Activated naive CD4-positive, alpha-beta T cell treated with Interleukin-2 at 50 U/mL for 16 hours (primary cell): ENCODE measurements at places on chromosomes 12 and 14.

GRCh38 chr12:9244894-9245293, 36.7 kb upstream of the PZP start:
- peak; percentile 76 for DNase-seq

GRCh38 chr14:20823859-20824258, 21.2 kb upstream of the RNASE1 start:
- DNase-seq = no peak

DNA sequence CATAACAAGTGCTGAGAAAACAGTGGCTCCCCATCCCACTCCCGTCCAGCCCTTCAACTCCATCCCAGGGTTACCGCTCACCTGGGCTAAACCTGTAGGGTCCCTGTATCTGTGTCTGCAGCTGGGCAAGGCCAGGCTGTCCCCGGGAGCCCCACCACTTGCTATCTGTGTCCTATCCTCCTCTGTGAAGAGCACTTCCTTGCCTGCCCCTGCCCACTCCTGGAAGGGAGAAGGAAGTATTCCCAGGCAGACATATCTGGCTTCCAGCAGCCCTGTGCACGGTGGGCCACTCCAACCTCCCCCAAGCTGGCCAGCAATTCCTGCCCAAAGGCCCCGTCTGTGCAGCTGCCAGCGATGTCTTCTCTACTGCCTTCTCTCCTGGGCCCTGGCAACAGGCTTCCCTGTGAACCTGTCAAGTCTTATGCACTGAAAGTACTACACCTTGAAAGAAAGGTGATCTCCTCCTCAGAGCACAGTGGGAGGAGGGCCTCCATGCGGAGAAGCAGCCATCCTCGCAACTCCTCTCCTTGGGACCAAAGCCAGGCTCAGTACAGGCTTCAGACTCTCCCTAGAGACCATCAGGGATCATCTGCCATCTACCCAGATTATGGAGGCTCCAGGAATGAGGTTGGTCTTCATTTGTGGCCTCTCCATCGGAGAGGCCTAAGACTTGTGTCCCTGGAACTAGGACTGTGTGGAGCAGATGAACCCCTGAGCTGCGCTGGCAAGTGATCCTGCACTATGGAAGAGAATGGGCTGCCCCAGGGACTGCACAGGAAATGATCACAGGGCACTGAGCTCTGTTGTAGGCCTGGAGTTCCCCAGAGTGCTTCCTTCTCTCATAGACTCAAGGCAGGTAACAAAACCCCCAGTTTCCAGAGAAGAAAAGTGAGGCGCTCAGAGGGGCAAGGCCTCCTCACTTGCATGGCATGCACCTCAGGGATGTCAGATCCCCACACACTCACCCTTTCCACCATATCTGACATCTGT, 663.6 kb downstream of the BCL11B start:
- DNase-seq = no peak

GRCh38 chr14:105760691-105761344, 234.4 kb downstream of the TMEM121 start:
- no peak for DNase-seq

GRCh38 chr12:6981152-6982052, 10.7 kb downstream of the EMG1 start:
- DNase-seq = no peak
